ENCODE measurements at places on chromosomes 2 and 18. TPM values are rescaled to one million over a fixed set of nuclear protein-coding genes. Genes with fewer than 3 reads are reported as not detected.
A peak's percentile ranks its signal among the peaks of the same experiment; 100 is the strongest.

DYNAP gene
- total RNA-seq = not detected

ROCK2 gene
- 47.5 TPM for total RNA-seq

EFR3B gene
- total RNA-seq = 0.49 TPM

IL36A gene
- not detected for total RNA-seq

CARF gene
- total RNA-seq = 15.9 TPM

DUSP2 gene
- total RNA-seq = 2.5 TPM

DNA sequence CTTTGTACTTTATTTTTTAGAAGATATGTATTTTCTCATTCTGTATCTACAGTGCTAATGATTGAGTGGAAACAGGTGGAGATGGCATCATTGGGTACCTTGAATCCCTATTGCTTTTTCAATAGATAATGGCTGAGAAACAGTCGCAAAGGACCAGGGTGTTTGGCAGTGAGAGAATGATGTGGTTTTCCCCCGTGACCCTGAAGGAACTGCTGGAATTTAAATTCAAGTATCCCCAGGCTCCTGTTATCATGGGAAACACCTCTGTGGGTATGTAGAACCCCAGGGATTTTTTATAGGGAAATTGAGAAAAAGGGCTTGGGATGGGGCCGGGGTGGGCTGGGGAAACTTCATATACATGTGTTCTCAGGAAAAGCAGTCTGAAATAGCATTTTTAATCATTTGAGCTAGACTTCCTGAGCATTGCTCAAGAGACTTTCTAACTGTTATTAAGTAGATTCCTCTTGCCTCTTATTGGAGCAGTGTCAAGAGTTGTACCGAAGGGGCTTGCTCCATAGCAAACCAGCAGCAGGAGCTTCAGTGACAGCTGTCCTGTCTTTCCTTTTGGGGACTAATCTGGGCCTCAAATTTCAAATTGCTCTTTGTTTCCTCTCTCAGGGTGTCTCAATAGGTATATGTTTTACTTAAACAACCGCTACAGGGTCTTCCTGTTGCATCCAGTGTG lies 18.9 kb downstream of the AOX1 start:
- no peaks in the 10 kb centered on the region for H3K27me3 ChIP-seq
- H3K4me3 ChIP-seq = no peak overlapping the region
- H3K36me3 ChIP-seq = no peaks in the 10 kb centered on the region
- H3K4me1 ChIP-seq = no peaks in the 10 kb centered on the region

- no peaks in the 10 kb centered on the region for H3K27me3 ChIP-seq
- no peak for DNase-seq
- no peaks in the 10 kb centered on the region for H3K36me3 ChIP-seq
Observed at GRCh38 chr2:156427074-156427473, 9.1 kb upstream of the GPD2 start.

- no peak overlapping the region for H3K27ac ChIP-seq
- DNase-seq = no peak
- no peaks in the 10 kb centered on the region for H3K36me3 ChIP-seq
- no peak overlapping the region for H3K4me3 ChIP-seq
- H3K4me1 ChIP-seq = peaks cover 16% of the 10 kb centered on the region
- no peaks in the 10 kb centered on the region for H3K27me3 ChIP-seq
Observed at GRCh38 chr2:123438675-123439074, 586.4 kb upstream of the CNTNAP5 start.

DNA sequence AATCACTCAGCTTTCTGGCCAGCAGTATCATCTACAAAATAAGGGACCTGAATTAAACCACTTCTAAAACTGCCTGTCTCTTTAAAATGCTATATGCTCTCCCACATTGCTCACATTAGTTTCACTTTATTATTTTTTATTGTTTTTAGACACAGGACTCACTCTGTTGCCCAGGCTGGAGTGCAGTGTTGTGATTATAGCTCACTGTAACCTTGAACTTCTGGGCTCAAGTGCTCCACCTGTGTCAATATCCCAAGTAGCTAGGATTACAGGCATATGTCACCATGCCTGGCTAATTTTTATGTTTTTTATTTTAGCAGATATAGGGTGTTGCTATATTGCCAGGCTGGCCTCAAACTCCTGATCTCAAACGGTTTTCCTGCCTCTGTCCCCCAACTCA lies 591.3 kb upstream of the ZNF804A start:
- no peak overlapping the region for H3K4me3 ChIP-seq
- no peaks in the 10 kb centered on the region for H3K36me3 ChIP-seq
- no peaks in the 10 kb centered on the region for H3K27me3 ChIP-seq
- H3K27ac ChIP-seq = no peak overlapping the region
- DNase-seq = no peak

DNA sequence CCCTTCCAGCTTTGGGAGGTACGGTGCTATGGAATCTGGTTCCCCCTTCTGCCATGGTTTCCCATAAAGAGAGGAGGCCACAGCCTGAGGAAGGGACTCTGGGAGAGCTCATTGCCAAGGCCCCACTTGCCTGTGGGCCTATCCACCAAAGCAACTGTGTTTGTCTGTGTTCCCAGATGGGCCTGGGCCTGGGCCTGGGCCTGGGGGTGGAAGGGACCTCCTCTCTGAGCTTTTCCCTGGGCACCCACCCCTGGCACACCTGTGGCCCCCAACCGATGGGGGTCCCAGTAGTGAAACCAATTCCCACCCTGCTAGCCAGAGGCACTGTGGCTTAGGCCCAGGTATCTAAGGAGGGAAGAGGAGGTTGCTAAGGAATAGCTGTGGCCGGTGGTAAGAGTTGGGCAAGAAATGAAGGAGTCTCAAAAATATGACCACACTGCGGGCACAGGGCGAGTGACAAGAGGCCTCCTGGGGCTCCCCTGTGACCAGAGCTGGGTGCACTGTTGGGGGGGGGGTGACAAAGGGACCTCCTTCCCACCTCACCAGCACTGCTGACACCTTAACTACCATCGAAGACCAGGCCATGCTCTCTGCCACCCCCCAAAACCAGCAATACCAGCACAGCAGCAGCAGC lies 4.9 kb upstream of the DUSP2 start:
- peaks cover 9% of the 10 kb centered on the region for H3K27me3 ChIP-seq
- H3K36me3 ChIP-seq = no peaks in the 10 kb centered on the region
- DNase-seq = peak; percentile 48
- no peak overlapping the region for H3K4me3 ChIP-seq

DNA sequence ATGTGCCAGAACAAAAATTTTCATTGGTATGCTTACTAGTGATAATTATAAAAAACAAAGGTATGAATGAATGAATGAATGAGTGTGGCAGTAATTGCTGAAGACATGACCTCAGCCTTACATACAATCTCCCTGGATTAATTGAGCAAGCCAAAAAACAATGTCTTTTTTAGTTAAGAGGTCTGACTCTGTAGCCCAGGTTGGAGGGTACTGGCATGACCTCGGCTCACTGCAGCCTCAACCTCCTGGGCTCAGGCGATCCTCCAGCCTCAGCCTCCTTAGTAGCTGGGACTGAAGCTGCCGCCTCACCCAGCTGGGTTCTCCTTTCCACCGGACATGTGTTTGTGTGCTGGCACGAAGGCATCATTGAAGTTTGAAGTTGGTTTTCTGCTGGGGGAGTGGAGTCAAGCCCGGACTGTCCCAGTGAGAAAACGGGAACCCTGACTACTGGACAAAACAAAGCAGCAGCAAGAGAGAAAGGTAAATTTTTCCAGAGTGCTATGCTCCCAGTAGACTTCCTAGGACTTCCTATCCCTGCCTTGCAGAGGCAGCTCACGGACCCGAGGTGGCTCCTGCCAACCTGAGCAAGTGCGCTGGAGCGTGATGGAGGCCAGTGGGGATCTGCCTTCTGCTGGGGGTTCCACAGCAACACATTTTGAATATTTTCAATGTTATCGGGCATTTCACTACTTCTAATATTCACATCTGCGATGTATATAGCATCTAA lies 6.4 kb upstream of the IMP4 start:
- no peak overlapping the region for H3K4me3 ChIP-seq
- no peak overlapping the region for H3K27ac ChIP-seq
- no peak for DNase-seq
- peaks cover 31% of the 10 kb centered on the region for H3K36me3 ChIP-seq
- H3K4me1 ChIP-seq = peaks cover 18% of the 10 kb centered on the region

- no peaks in the 10 kb centered on the region for H3K4me1 ChIP-seq
- no peak overlapping the region for H3K27ac ChIP-seq
- no peak for DNase-seq
- H3K36me3 ChIP-seq = no peaks in the 10 kb centered on the region
- no peaks in the 10 kb centered on the region for H3K27me3 ChIP-seq
- no peak overlapping the region for H3K4me3 ChIP-seq
Observed at GRCh38 chr2:214184461-214184860, 226.4 kb upstream of the VWC2L start.

- H3K4me1 ChIP-seq = no peaks in the 10 kb centered on the region
- no peak for DNase-seq
- H3K27me3 ChIP-seq = no peaks in the 10 kb centered on the region
- H3K36me3 ChIP-seq = peaks cover 10% of the 10 kb centered on the region
Observed at GRCh38 chr18:79274823-79275222, 120.9 kb upstream of the NFATC1 start.

DNA sequence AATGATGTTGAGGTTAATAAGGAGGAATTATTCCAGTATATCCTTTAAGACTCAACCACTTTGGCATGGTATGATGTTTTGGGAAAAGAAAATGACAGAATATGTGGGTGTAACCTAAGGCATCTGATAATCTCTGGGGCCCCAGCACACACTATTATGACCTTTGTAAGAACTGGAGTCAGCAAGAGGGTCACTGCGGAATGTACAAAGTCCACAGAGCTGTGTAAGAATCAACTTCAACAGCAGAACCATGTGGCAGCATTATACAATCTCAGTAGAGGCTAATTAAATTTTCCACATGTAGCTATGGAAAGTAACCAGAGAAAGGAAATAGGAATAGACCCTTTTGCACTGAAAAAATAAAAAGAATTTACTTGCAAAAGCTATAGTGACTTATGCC lies 445.1 kb upstream of the UBE2E3 start:
- no peaks in the 10 kb centered on the region for H3K36me3 ChIP-seq
- H3K4me3 ChIP-seq = no peak overlapping the region
- DNase-seq = no peak
- no peaks in the 10 kb centered on the region for H3K27me3 ChIP-seq
- no peaks in the 10 kb centered on the region for H3K4me1 ChIP-seq
- H3K27ac ChIP-seq = no peak overlapping the region

GRCh38 chr2:232979871-232980461 lies 33.1 kb downstream of the NGEF start:
- H3K4me3 ChIP-seq = no peak overlapping the region
- H3K27ac ChIP-seq = no peak overlapping the region
- no peak for DNase-seq
- H3K4me1 ChIP-seq = no peaks in the 10 kb centered on the region
- H3K36me3 ChIP-seq = no peaks in the 10 kb centered on the region
- H3K27me3 ChIP-seq = no peaks in the 10 kb centered on the region

DNA sequence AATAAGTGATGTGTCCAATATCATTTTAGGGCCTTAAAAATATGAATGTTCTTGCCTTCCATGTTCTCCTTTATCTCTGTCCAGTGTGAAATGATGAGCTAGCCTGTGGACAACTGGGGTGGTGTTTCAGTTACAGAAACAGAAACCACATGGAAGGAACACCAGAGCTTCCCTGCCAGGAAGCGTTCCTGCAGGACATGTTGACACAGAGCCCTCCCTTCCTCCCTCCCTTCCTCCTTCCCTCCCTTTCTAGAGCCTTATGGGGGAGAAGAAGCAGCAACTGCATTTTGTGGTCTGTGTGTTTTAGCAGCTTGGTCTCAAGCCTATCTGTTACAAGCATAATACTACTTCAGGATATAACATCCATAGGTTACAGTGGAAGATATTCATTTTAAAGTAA lies 539.7 kb upstream of the NETO1 start:
- no peaks in the 10 kb centered on the region for H3K4me1 ChIP-seq
- H3K4me3 ChIP-seq = no peak overlapping the region
- no peak for DNase-seq
- no peak overlapping the region for H3K27ac ChIP-seq
- no peaks in the 10 kb centered on the region for H3K36me3 ChIP-seq
- no peaks in the 10 kb centered on the region for H3K27me3 ChIP-seq

DNA sequence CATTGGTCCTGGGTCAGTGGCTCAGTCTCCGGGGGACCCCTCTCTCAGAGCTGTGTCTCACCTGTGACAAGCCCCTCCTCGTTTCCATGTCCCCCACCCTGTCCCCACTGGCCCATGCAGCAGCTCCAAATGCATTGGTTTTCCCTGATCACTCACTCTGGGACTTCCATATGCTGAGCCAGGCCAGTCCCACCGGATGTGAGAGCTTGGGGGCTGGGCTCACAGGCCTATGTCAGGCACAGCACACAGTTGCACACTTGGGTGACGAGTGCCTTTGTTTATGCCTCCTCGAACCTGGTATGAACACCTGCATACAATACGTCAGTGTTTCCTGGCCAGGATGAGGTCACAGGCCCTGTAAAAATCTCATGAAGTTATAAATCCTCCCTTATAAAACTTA lies 232.5 kb downstream of the TFCP2L1 start:
- H3K36me3 ChIP-seq = no peaks in the 10 kb centered on the region
- no peak overlapping the region for H3K4me3 ChIP-seq
- no peaks in the 10 kb centered on the region for H3K27me3 ChIP-seq
- no peak overlapping the region for H3K27ac ChIP-seq

GRCh38 chr2:1049691-1050090 lies 99.0 kb downstream of the SNTG2 start:
- no peak for DNase-seq
- H3K27me3 ChIP-seq = no peaks in the 10 kb centered on the region
- H3K4me3 ChIP-seq = no peak overlapping the region
- H3K27ac ChIP-seq = no peak overlapping the region
- no peaks in the 10 kb centered on the region for H3K36me3 ChIP-seq

DNA sequence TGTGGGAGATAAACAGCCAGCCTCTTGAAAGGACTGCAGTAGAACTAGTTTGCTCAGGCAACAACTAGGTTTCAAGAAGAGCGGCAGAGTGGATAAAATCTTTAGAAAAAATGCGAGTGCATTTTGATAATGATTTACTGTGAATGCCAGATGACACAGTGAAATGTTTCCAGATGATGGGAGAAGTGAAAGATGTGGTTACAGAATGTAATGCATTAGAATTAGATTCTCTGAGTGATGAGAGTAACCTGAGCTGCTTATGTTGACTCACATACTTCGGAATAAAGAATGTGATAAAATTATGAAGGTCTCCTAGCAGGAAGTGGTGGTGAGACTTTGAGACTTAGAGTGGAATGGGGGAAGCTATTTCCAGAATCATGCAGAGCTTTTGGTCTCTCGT lies 184.3 kb downstream of the GULP1 start:
- H3K4me1 ChIP-seq = no peaks in the 10 kb centered on the region
- no peak overlapping the region for H3K4me3 ChIP-seq
- no peak for DNase-seq
- H3K27me3 ChIP-seq = no peaks in the 10 kb centered on the region
- no peaks in the 10 kb centered on the region for H3K36me3 ChIP-seq
